Daoy (cell line): ENCODE measurements at places on chromosomes 7 and 10.
A peak's percentile ranks its signal among the peaks of the same experiment; 100 is the strongest.

DNA sequence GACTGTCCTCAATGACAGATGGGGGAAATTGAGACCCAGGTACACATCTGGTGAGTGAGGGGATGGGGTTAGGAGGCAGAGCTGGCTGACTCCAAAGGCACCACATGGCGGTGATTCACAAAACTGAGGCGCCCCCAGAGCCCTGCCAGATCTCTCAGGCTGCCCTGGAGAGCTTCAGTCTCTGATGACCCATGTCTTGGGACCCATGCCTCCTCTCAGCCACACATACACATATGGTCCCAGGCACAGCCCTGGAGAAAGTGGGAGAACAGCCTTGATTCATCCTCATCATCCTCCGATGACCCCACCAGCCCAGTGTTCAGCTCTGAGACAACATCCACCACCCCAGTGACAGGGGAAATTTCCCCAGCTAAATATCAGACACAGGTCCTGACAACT is 426.0 kb downstream of the RPS24 start:
- DNase-seq, result no peak

- no peak for DNase-seq
Measured at GRCh38 chr10:109282510-109282909, 640.8 kb downstream of the XPNPEP1 start.

DNA sequence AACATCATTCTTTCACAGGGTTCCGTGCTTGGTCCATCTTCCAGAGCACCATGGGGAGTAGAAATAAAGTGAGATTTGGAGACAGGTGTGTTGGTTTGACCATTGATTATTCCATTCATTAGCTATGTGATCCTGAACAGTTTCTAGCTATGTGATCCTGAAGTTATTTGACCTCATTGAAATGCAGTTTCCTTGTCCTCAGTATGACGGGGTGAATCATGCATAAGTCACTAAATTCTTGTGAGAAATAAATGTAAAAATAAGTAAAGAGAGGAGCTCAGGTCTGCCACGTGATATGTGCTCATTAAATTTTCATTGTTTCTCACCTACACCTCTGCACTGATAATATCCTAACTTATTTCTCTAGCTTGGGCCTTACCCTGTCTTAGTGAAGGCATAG is 34.1 kb upstream of the LHFPL3 start:
- no peak for DNase-seq

GRCh38 chr7:37149051-37149772 is 299.5 kb downstream of the ELMO1 start:
- DNase-seq, result no peak

DNA sequence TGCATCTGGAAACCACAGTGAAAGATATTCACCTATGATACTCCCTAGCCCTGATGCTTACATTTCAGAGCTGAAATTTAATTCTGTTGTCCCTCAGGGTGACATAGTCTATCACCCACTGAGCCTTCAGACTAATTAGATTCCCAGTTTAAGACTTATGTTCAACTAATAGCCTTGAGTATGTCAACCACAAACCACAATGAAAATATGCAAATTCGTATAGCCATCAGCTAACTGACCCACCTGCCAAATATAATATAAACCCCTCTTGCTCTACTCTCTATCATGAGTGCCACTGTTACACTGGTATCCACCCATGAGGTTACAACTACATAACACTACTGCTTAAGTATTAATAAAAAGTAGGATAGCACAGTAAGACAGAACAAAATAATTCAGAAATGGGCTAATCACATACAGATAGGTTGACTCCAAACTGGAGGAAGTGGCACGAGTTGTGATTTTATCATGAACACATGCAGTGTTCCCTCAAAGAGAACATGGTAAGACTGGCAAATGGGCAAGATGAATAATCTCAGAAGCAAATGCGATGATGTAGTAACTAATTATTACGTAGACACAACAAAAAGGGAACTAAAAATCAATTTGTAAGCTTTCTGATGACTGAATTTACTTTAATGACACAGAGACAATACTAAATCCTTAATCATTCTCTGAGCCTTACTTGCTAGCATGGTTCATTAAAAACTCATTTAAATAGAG is 290.6 kb downstream of the PARD3 start:
- DNase-seq, result no peak

GRCh38 chr7:129948877-129949291 is 3.9 kb downstream of the UBE2H start:
- DNase-seq, result peak; percentile 96

DNA sequence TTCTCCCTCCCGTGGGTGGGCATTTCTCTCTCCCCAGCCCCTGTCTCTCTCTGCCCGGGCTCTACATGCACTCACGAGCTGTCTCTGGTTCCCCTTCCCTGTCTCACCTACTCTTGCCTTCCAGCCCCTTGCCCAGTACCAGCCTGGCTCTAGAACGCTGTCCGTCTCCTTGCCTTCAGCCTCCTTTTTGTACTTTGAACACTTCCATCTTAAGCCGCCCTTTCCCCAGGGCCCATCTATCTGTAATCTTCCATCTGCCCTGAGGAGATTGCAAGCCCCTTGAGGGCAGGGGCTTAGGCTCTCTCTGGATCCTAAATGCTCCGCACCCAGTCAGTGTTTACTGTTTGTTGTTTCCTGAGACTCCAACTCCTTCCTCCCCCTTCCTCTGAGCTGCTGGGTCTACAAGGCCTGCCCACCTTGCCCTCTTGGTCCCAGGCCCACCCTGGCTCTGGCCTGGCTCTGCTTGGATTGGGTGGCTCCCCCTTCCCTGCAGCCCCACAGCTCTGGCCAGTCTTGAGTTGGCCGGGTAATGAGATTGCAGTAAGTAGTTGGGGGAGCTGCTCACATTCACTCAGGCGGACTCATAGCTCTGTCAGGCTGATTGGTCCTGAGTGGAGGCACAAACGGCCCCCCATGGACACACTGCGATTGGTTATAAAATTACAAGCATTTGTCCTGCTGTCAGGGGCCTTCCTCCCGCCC is 28.3 kb downstream of the POLL start:
- no peak for DNase-seq

DNA sequence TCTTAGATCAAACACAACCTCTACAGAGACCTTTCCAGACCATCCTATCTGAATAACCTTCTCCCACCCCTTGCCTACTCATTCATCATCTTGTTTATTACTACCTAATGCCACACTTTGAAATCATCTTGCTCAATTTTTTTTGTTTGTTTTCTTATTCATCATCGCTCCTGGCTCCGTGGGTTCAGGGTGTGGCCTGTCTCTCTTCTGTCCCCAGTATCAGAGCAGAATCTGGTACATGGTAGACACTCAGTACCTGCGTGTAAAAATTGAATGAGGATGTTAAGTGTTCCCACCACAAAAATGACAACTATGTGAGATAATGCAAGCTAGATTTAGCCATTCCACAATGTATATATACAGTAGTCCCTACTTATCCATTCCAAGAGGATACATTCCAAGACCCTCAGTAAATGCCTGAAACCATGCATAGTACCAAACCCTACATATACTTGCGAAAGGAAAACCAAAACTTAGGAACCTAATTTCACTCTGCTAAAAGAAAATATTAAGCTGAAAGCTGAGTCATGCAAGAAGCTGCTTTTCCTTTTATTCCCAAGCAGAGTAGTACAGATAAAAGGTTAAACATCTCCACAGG is 72.1 kb upstream of the SEC61G start:
- peak; percentile 65 for DNase-seq

- peak; percentile 55 for DNase-seq
Measured at GRCh38 chr10:6473901-6474370, 106.1 kb downstream of the PRKCQ start.

DNA sequence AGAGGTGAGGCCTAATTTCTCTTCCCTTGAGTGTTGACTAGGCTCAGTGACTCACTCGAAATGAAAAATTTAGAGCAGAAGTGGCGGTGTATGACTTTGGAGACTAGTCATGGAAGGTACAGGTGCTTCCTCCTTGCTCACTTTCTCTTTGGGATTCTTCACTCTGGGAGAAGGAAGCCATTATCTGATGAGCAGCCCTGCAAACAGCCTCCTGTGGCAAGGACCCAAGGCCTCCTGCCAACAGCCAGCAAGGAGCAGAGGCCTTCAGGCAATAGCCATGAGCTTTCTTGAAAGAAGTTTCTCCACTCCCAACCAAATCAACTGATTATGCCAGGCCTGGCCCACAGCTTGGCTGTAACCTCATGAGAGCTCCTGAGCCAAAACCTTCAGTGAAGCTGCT is 369.6 kb upstream of the VWC2 start:
- no peak for DNase-seq
